ENCODE measurements at places on chromosomes 2 and 18. TPM values are rescaled to one million over a fixed set of nuclear protein-coding genes. Genes with fewer than 3 reads are reported as not detected.

Gene ADCYAP1
- 0.24 TPM for total RNA-seq

Gene TFCP2L1
- total RNA-seq, result 0.60 TPM

Gene ACOXL
- total RNA-seq, result not detected

Gene SERPINB3
- not detected for total RNA-seq

DNA sequence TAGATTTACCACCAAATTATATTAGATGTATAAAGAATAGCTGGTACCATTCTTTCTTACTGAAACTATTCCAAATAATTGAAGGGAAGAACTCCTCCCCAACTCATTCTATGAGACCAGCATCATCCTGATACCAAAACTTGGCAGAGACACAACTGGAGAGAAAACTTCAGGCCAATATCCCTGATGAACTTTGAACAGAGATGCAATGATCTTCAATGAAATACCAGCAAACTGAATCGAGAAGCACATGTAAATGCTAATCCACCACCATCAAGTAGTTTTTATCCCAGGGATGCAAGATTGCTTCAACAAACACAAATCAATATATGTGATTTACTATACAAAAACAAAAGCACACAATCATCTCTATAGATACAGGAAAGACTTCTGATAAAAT is 329.8 kb downstream of the RDH14 start:
- no peak for DNase-seq

GRCh38 chr2:234745347-234745746 is 206.5 kb upstream of the SH3BP4 start:
- DNase-seq, result no peak

DNA sequence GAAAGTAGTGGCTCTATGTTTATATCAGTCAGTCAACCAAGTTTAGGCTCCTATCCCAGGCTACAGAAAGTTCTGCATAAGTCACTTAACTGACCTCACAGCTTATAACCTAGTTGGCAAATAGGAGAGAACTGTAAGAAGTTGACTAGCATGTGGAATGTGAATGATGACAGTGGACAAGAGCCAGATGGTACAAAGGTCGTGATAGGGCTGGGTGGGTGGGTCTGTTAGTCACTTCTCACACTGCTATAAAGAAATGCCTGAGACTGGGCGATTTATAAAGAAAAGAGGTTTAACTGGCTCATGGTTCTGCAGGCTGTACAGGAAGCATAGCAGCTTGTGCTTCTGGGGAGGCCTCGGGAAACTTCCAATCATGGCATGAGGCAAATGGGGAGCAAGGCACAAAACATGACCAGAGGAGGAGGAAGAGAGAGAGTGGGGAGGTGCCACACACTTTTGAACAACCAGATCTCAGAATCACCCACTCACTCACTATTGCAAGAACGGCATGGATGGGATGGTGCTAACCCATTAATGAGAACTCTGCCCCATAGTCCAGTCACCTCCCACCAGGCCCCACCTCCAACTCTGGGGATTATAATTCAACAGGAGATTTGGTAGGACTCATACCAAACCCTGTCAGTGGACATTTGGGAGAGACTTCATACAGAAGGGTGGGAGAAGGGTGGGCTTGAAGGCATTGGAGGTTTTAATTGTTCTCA is 68.8 kb downstream of the LTBP1 start:
- DNase-seq, result no peak

DNA sequence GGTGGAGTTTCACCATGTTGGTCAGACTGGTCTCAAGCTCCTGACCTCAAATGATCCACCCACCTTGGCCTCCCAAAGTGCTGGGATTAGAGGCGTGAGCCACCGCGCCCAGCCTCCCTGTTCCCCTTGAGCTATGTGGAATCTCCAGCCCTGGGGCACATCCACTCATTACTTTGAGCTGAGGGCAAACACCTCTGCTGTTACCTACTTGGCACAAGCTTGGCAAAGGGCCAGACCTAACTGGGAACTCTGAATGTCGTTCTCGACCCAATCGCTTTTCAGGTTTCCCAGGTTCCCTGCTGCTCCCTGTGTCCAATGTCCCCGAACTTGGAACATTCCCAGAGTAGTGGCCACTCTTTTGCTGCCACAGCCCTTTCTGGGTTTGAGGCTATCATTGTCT is 40.6 kb downstream of the CHST10 start:
- DNase-seq, result no peak

DNA sequence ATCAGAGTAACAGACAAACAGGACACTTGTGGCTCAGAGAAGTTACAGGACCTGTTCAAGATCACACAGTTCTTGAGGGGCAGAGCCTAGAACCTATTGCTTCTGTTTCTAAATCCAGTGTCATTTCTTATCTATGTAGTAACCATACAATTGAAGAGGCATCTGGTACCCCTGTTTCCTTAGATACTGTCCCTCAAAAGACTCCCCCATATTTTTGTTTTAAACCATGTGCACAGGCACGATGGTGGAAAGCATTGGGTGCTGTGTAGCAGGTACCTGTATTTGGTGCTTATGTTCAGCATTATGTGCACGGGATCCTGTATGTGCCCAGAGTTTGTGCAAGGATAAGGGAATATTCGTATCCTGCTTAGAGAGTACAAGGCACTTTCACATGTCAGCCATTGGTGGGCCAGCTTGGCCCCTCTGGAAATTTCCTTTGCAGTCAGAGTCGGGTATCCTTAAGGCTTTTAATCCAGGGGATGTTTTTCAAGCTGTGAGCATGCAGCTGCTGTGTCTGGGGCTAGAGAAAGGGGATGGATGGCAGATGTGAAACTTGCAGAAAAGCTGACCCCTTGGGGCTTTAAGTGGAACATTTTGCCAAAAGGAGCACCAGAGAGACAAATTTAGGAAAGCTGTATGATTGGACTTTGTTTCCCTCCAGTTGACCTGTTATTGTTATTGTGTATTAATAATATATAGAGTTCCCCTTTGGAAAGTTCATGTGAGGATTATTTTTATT is 2.1 kb downstream of the LBH start:
- no peak for DNase-seq

GRCh38 chr2:109196081-109196875 is 67.3 kb downstream of the SH3RF3 start:
- DNase-seq, result no peak
